ENCODE measurements at places on chromosomes 2 and 18. TPM values are rescaled to one million over a fixed set of nuclear protein-coding genes. Genes with fewer than 3 reads are reported as not detected.

RAB17 gene
- total RNA-seq = 0.83 TPM

RESP18 gene
- not detected for total RNA-seq

BCL11A gene
- total RNA-seq = 0.20 TPM

CRYGC gene
- total RNA-seq = not detected

TEX44 gene
- not detected for total RNA-seq

GAD1 gene
- total RNA-seq = 0.07 TPM

CDH2 gene
- total RNA-seq = 368 TPM

TRPM8 gene
- 0.20 TPM for total RNA-seq

Data from smooth muscle cell of the pulmonary artery (primary cell).